ENCODE measurements at places on chromosomes 4 and X. TPM values are rescaled to one million over a fixed set of nuclear protein-coding genes. Genes with fewer than 3 reads are reported as not detected.

The PRR32 gene
- not detected for total RNA-seq

The NOX1 gene
- 0.47 TPM for total RNA-seq

The LRAT gene
- total RNA-seq: under 0.01 TPM

The BEX1 gene
- not detected for total RNA-seq

The CYBB gene
- total RNA-seq: 0.12 TPM

The RNF128 gene
- total RNA-seq: not detected

The GPR143 gene
- 0.26 TPM for total RNA-seq

The PABPC1L2A gene
- not detected for total RNA-seq

The SMIM31 gene
- not detected for total RNA-seq

The HTRA3 gene
- total RNA-seq: 9.8 TPM

The KCND1 gene
- total RNA-seq: 3.5 TPM

The RENBP gene
- 0.12 TPM for total RNA-seq

The DNAAF6 gene
- total RNA-seq: not detected

The TLR10 gene
- total RNA-seq: not detected

The MED14 gene
- total RNA-seq: 16.8 TPM

The BST1 gene
- total RNA-seq: 24.2 TPM

The RHOXF2 gene
- not detected for total RNA-seq

The UCP1 gene
- not detected for total RNA-seq

The POU3F4 gene
- not detected for total RNA-seq

The PALLD gene
- total RNA-seq: 50.2 TPM

The TEX13C gene
- total RNA-seq: not detected

The ZNF732 gene
- not detected for total RNA-seq

The UGT2B10 gene
- total RNA-seq: not detected

The BMP3 gene
- total RNA-seq: under 0.01 TPM

The ADH7 gene
- total RNA-seq: not detected

The PCYT1B gene
- total RNA-seq: 1.1 TPM

The SPIN2A gene
- total RNA-seq: 1.4 TPM

The LARP1B gene
- 13.7 TPM for total RNA-seq

The LDB2 gene
- 16.0 TPM for total RNA-seq

The ENPP6 gene
- total RNA-seq: 0.17 TPM

The FGA gene
- total RNA-seq: not detected

The USO1 gene
- total RNA-seq: 63.8 TPM

The CXCL6 gene
- 18.8 TPM for total RNA-seq

The SSX3 gene
- not detected for total RNA-seq

The HSFX3 gene
- not detected for total RNA-seq

The TMEM175 gene
- 33.8 TPM for total RNA-seq

The SSX2B gene
- not detected for total RNA-seq

The PFKFB1 gene
- 0.23 TPM for total RNA-seq

The CTAG2 gene
- not detected for total RNA-seq

The ARHGAP36 gene
- not detected for total RNA-seq

The GRIA2 gene
- not detected for total RNA-seq

The FAAH2 gene
- total RNA-seq: not detected

The CLTRN gene
- total RNA-seq: not detected

The GLRA3 gene
- total RNA-seq: not detected

The SLC16A2 gene
- total RNA-seq: 44.8 TPM

The FAT4 gene
- 18.3 TPM for total RNA-seq

The PDLIM3 gene
- total RNA-seq: 11.3 TPM

The SYP gene
- total RNA-seq: 0.23 TPM

All from pericardium fibroblast (primary cell).